ENCODE measurements at places on chromosomes 4 and X.

- DNase-seq: no peak
These were observed 106.9 kb downstream of the C4orf51 start for GRCh38 chr4:145786830-145787229.

DNA sequence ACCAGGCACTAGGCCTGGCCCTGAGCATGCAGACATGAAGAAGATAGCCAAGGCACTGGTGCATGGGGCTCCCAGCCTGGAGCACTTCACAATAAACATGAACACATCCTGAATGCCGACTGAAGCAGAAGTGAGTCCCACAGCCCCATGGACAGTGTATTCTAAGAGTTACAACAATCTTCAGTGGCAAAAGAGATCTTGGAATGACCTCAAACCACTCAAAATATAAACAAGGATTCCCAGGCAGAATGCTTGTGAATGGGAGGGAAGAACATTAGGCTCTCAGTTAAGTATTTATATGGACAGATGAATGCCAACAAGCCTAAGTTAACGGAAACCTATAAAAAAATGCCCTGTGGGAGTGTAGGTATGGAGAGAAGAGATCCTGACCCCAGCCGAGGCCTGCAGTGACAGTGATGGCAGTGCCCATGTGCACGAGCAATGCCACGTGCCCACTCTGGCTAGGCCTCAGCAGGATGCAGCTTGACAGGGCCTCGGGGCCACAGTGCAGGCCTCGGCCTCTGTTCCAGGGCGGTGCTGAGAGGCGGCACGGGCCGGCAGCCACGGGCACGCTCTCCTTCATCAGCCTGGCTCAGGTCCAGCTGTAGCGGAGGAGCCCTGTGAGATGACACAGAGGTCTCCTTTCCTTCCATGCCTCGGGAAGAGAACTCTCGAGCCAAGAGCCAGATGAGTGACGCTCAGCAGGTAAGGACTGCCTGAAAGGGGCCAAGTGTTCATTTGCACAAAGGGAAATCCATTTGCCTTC, 49.2 kb downstream of the IRF2 start:
- no peak for DNase-seq

DNA sequence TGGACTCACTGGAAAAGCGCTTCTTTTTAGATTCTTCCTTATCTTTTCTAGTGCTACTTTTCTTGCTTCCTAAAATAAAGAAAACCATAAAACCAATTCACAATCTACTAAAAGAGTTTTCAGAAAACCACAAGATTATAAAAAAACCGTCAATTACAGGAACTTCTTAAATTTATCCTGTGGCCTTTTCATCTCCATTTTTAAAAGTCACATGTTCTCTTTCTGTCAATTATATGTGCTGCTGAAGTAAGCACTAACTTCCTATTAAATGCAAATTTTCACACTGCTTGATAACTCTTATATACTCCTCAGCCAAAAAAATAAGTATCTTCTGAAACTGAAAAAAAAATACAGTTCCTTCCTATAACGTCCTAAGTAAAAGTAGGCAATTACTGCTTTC, 32.8 kb downstream of the CENPC start:
- no peak for DNase-seq

- peak; percentile 54 for DNase-seq
These were observed 14.4 kb upstream of the RAB40A start for GRCh38 chrX:103533511-103534216.

GRCh38 chrX:13365161-13365560, 45.3 kb upstream of the ATXN3L start:
- DNase-seq: no peak

DNA sequence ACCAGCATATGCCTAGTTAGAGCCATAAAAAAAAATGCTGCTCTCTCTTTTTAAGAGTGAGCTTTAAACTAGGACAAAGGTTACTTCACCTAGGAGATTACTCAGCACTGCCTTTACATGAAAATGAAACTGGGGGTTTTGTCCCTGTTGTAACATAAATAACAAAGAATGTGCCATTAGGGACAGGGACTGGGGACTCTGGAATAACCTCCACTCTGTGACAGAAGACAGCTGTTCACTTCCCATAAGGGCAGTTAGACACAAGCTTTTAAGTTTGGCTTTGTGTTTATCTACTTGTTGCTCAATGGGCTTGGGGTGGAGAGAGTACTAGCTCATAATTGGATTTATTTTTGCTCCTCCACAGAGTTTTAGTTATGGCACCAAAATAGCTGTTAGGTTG, 11.9 kb downstream of the ENPEP start:
- no peak for DNase-seq

GRCh38 chr4:140025470-140025869, 128.5 kb downstream of the MAML3 start:
- no peak for DNase-seq

- no peak for DNase-seq
These were observed 14.1 kb upstream of the STX18 start for GRCh38 chr4:4555916-4556315.

- no peak for DNase-seq
These were observed 92.6 kb downstream of the IL13RA2 start for GRCh38 chrX:114924856-114925255.

- DNase-seq: no peak
These were observed 543 bp downstream of the NFXL1 start for GRCh38 chr4:47913861-47914219.

DNA sequence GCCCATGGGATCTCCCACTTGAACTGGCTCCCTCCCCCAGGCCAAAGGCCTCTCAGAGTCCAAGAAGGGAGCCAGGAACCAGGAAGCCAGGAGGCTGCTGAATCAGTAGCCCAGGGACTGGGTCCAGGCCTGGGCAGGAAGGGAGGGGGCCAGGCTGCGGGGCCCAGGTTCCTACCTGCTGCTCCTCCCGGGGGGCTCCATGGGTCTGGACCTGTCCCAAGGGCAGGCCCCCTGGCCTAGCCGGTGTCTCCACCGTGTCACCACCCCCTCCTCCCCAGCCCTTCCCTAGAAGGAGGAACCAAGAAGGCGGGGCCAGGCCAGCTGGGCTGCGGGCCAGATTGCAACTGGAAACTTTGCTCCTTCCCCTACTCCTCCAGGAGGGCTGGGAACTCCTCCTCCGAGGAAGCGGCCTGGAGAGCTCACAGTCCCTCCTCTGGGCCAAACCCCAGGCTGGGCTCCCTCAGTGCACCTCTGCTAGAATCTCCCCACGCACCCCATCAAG, at the start of gene IQSEC2:
TSS of gene IQSEC2 (minus strand) at position 264 of the 502 bp plus-strand sequence.
- DNase-seq: no peak

DNA sequence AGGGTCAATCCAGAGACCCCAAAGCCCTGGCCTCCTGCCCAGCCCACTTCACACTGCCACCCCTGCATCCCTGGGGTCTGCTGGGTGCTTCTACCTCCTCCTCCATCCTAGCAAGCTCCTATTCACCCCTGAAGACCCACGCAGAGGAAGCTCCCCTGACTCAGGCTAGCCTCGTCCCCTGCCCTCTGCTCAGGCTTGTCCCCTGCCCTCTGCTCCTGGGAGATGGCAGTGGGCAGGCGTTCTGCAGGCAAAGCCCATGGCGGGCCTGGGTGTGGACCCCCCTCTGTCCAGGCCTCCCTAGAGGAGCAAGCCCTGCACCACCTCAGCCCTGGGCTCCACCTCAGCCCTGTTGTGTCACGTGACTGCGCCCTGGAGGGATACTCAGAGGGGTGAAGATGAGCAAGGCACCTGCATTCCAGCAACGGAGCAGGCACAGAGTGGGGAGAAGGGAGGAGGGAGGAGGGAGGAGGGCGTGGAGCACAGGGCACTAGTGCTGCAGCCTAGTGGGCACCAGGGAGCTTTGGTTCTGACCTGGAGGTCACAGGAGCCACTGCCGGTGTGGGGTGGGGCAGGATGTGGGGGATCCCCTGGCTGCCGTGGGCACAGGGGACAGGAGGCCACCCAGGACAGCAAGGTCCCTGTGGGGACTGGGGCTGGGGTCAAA, 27.6 kb upstream of the FGFR3 start:
- DNase-seq: no peak

DNA sequence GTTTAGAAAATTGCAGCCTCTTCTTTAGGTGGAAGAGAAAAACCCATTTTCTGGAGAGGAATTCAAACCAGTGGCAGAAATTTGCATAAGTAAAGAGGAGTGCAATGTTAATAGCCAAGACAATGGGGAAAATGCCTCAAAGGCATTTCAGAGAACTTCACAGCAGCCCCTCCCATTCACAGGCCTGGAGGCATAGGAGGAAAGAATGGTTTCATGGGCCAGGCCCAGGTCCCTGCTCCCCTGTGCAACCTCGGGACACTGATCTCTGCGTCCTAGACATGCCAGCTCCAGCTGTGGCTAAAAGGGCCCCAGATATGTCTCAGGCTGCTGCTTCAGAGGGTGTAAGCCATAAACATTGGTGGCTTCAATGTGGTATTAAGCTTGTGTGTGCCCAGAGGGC, 161.8 kb upstream of the CENPE start:
- no peak for DNase-seq

DNA sequence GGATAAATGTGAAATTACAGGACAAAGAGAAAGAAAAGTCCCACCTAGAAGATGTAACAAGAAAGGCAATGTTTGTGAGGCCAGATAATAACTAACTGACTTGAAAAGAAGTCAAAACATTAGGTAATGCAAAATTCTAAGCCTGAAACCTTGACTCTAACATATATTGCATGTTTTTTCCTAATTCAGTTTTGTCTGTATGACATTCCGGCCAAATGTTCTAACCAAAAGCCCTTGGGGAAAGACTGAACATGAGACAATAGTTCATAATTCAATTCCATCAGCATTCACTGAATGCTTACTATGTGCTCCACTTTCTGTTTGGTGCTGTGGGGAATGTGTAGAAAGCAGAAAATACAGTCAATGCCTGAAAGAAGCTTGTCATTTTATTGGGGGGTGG, 84.8 kb upstream of the PLAC1 start:
- no peak for DNase-seq

DNA sequence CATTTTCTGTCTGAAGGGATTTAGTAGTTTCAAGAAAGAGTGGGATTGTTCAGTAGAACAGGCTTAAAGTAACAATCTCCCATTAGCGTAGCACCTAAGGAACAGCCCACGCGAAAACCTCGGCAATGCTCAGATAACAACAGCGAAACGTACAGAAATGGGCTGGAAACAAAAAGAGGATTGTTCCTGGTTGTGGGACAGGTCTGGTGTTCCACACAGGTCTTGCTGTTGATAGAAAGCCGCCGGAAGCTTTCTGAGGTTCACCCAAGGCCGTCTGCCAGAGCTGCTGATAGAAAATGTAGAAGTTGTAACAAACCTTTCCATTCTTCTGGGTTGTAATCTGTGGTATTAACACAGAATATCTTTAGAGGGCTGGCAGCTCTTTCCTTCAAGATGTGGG, 69.4 kb upstream of the CLCN4 start:
- DNase-seq: no peak

GRCh38 chrX:94961730-94962129, 1287.7 kb downstream of the FAM133A start:
- no peak for DNase-seq

GRCh38 chr4:10160281-10160856, 43.8 kb upstream of the WDR1 start:
- no peak for DNase-seq

DNA sequence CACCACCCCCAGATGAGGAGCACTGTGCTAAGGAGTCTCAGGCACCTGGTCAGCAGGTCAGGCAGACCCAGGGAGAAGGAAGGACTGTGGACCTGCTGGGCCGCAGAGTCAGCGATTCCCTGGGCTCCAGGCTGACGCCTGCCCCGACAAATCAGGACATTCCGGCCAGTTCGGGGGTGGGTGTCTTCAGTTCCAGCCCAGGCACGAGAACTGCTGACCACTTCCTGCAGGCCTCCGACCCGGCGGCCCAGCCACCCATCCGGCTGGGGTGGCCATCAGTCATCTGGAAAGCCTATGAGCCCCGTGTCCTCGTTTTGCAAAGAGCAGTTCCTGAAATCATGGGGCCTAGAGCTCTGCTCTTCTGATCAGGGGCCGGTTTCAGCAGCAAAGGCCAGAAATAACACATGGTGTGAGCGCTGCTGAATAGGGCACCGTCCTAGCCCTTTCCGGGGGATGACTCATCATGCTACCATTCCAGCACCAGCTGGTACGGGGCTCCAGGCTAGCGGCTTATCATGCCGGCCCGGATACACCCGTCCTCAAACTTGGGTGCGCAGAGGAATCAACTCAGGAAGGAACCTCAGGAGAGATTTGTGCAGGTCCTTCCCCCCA, 7.8 kb upstream of the SH3TC1 start:
- DNase-seq: no peak

GRCh38 chr4:34046580-34046979, 2197.7 kb downstream of the ARAP2 start:
- DNase-seq: no peak

DNA sequence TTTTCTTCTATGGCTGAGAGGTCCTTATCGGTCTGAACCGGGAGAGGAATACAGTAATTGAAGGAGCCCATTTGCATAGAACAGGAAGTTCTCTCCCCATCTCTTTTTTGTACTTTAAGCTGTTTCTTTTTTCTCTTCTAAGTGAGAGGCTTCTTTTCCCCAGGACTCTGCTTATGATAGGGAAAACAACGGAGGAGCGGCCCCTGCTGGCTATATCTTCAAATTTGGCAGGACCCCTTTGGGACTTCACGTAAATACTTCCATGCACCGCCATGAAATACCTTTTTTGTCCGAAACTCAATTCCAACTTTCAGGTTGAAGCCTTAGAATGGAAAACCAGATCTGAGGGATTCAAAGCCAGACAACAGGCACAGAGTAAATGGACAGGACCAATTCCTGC, 1153.0 kb upstream of the INTU start:
- no peak for DNase-seq

- no peak for DNase-seq
These were observed 8.9 kb downstream of the COPS4 start for GRCh38 chr4:83043801-83044407.

GRCh38 chr4:105714071-105714521, 5.5 kb downstream of the GSTCD start:
- no peak for DNase-seq

GRCh38 chr4:54781756-54782155, 124.0 kb downstream of the KIT start:
- no peak for DNase-seq

DNA sequence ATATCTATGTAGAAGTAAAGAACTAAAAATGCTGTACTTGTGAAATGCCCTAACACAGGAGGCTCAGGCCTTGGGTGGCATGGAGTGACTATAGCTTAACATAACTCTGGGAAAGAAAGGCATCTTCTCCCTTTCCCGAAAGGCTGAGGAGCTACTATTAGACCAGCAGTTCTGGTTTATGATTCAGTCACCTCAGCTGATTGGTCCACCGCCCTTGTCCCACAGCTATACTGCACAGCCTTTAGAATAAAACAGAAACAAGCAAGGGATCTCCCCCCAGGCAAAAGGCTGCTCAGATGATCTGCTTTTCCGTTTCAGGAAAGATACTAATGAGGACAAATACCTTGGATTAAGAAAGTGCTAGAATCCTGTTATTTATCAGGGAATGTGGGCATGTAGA, 171.3 kb downstream of the SNCA start:
- DNase-seq: no peak

- no peak for DNase-seq
These were observed 469.3 kb downstream of the C4orf33 start for GRCh38 chr4:129565214-129565613.
